ENCODE measurements at places on chromosomes 12 and 14.
A peak's percentile ranks its signal among the peaks of the same experiment; 100 is the strongest.

- DNase-seq, result no peak
These were observed 46.9 kb upstream of the CHPT1 start for GRCh38 chr12:101650346-101651117.

GRCh38 chr12:109493938-109494337 is 16.5 kb downstream of the UBE3B start:
- no peak for DNase-seq

DNA sequence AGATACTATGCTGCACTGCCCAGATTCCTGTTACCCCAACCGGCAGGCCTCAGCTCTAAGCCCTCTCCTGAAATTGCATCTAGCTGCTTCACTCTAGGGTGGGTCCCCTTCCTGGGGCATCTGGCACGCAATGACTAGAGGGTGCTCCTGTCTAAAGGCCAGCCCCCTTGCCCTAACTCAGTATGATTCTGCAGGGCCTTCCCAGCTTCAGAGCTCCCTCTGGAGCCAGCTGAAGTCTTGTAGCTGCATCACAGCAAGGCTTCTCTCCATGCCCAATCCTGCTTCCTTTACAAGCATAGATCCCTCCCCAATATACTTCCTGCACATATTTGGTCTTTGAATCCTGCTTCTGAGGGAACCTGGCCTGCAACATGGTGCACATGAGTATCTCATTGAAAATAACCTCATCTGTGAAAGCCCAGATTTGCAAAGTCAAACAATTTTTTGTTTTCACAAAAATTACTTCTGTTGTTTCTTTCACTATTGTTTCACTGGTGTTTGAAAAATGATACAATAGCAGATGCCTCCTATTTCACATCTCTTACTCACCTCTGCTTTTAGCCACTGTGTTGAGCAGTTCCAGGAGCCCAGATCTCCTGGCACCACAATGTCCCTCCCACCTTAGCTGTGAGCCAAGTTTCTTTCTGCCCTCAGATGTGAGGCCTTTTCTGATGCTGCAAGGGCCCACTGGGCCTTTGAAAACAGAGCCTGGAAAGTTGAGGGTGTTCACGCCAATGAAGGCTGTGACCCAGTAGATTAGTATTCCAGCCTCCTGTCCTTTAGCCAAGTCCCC is 169.5 kb upstream of the EGLN3 start:
- no peak for DNase-seq

GRCh38 chr12:39393179-39393578 is 49.7 kb downstream of the KIF21A start:
- DNase-seq, result no peak

DNA sequence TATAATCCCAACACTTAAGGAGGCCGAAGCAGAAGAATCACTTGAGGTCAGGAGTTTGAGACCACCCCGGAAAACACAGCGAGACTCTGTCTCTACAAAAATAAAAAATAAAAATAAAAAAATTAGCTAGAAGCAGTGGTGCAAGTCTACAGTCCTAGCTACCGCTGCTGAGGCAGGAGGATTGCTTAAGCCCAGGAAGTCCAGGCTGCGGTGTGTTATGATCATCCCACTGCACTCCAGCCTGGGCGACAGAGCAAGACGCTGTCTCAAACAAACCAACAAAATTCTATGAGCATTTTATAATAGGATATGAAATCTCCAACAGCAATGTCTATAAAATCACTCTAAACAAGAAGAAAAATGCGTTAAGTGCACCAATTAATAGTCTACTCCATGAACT is 75.3 kb downstream of the PPP1R12A start:
- no peak for DNase-seq

DNA sequence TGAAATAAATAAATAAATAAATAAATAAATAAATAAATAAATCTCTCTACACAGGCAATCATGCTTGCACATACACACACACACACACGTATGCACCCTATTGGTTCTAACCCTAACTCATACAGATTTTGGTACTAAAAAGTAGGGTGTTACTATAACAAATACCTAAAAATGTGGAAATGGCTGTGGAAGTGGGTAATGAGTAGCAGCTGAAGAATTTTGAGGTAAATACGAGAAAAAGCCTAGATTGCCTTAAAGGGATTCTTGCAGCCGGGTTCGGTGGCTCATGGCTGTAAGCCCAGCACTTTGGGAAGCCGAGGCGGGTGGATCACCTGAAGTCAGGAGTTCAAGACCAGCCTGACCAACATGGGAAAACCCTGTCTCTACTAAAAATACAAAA is 15.7 kb upstream of the SLC2A3 start:
- no peak for DNase-seq

DNA sequence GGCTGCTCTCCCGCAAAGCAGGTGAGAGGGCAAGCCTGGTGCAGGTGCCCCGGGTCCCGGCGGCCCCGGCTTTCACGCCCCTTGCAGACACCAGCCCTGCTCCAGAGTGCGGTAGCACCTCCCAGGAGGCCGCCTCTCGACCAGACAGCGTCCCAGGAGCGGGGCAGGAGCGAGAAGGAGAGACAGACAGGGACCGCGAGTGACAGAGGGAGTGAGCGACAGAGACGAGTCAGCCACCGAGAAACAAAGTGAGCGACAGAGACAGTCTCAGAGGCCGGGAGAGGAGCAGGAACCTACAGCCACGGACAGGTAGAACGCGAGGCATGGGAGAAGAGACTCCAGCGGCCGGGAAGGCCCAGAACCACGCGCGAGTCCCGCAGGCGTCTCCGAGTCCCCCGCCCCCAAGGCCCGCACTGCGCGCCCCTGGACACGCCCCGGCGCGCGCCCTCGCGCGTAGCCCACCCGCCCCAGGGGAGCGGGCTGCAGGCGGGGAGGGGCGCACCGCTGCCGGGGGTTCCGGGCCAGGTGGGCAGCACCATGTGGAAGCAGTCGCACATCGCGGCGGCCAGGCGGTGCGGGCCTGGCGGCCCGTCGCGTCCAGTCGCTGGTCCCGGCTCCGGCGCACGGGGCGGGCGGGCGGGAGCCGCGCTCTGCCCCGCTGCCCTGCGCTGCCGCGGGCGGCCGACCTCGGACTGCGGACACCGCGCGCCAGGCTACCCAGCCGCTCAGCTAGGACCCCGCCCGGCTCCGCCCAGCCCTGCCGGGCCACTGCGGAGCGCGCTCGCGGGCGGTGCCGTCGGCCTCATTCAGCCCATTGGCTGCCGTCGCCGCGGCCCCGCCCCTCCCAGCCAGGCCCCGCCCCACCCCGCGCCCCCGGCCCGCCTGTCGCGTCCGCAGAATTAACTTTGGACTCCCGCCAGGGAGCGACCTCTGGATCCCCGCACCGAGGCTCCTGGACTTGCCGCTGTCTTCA is at the start of gene AHNAK2:
Gene AHNAK2, minus strand, starts transcription at position 694 of the 973 bp plus-strand sequence. Its CDS starts 137 bp downstream, at position 557.
- peak; percentile 65 for DNase-seq

- peak; percentile 54 for DNase-seq
These were observed 480 bp downstream of the ITPK1 start for GRCh38 chr14:93115069-93115820.

DNA sequence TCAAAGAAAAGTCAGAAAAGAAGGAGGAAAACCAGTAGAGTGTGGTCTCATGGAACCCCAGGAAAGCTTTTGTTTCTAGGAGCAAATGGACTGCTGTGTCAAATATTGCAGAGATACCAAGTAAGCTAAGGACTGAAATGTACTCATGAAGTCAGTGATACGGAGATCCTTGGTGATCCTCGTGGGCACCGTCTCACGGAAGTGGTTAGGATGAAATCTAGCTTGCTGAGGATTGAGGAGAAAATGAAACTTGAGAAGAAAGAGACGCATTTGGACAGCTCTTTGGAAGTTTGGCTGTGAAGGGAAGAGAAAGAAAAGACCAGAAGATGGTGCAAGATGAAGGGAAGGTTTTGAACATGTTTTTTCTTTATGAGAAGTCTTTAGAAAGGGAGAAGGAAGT is 104.0 kb upstream of the CCND2 start:
- DNase-seq, result no peak

GRCh38 chr12:6430124-6430989 is 14.4 kb upstream of the CD27 start:
- peak; percentile 81 for DNase-seq

- no peak for DNase-seq
These were observed 90.2 kb upstream of the TBX3 start for GRCh38 chr12:114774197-114774596.

DNA sequence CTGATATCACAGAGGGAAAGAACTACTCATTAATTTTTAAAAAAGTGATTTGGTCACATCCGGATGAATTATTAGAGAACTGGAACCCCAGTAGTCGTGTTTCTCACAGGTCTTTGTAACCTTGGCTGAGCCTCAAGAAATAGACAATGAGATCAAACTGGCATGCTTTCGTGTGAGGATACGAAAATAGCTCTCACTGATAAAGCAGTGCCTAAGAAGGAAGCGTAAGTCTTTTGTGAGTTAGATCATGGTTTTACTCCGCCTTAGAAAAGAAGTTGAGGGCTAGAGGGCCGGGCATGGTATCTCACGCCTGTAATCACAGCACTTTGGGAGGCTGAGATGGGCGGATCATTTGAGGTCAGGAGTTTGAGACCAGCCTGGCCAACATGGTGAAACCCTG is 33.8 kb upstream of the GALNT16 start:
- no peak for DNase-seq

GRCh38 chr14:34450958-34451357 is 11.1 kb downstream of the SPTSSA start:
- DNase-seq, result no peak

GRCh38 chr12:108519558-108519957 is 4.5 kb downstream of the FICD start:
- no peak for DNase-seq

DNA sequence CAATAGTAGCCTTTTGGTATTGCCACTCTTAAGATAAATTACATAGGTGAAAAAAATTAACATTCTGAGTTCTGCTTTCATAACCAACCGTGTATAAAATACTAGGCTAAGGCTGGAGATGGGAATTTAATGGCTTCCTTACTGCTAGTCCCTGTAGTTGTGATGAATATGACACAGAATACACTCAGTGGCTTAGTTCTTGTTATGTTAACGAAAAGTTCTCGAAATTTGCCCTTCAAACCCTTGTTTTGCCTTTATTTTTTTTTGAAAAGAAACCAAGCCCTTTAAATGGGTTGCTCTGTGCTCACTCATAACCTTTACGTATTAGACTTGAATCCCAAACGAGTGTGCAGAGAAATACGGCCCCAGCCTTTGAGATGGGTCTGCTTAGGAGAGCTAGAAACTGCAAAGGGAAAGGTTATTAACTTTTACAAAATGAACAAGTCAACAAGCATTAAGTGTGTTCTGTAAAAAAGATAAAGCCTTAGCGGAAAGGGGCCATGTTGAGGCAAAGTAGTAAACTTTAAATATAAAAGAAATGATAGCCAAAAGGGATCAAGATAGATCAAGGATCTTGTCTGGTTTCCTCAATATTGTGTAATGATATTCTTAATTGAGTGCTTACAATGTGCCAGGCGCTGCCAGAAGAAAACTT is 1.7 kb downstream of the NUDT4 start:
- no peak for DNase-seq

DNA sequence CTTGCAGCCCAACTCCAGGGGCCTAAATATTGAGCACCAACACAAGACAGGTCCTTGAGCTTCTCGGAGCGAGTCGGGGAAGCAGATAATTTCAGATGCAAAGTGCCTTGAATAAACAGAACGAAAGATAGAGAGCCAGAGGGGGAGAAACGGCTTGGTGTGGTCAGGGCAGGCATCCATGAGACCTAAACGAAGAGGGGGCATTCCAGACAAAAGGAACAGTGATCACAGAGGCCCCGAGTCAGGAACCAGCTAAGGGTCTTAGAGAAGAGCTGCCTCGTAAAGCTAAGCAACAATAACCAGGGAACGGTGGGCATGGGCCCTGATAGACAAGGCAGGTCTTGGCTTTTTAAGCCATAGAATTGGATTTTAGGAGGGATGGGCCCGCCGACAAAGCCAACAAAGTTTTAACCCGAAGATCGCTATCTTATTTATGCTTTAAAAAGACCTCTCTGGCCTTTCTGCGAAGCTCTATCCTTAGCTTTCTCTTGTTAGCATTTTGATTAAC is 421 bp upstream of the ACADS start:
- DNase-seq, result no peak

DNA sequence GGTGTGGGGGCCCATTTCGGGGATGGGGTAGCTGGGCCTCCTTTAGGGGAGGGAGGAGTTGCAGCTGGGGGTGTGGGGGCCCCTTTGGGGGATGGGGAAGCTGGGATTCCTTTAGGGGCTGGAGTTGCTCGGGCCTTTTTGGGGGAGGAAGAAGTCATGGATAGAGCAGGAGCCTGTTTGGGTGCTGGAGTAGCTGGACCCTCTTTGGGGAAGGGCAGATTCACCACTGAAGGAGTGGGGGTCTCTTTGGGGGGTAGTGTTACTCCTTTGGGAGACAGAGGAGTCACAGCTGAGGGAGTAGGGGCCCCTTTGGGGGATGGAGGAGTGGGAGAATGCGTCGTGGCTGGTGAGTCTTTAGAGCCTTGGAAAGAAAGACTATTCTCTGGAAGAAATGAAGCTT is 6.5 kb downstream of the NACA start:
- DNase-seq, result no peak

DNA sequence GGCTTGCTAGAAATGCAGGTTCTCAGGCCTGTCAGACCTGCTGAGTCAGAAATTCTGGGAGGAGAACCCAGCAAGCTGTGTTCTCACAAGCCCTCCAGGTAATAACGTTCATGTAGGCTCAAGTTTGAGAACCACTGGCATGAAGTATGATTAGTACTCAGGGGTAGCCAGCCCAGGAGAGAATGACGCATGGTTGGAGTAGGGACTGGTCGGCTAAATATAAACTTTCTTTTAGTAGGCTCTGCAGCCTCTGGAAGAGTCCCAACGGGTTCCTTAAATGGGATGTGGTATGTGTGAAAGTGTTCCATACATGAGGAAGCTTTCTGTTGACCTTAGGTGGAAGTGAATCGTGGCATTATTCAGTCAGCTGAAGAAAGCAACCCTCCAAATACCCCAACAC is 209.3 kb downstream of the SLC41A2 start:
- DNase-seq, result no peak

All from CMK (cell line).